ENCODE measurements at places on chromosomes 3 and 15. TPM values are rescaled to one million over a fixed set of nuclear protein-coding genes. Genes with fewer than 3 reads are reported as not detected.

Gene CFAP92
- polyA plus RNA-seq, result not detected

Gene SLC7A14
- 2.5 TPM for polyA plus RNA-seq

Gene COL8A1
- polyA plus RNA-seq, result 151 TPM

Gene PROK2
- polyA plus RNA-seq, result not detected

Gene TLR9
- not detected for polyA plus RNA-seq

Gene SATB1
- 10.7 TPM for polyA plus RNA-seq

Gene CCR5
- polyA plus RNA-seq, result not detected

Gene CIAO2A
- 34.6 TPM for polyA plus RNA-seq

Measured in IMR-90 (cell line).